ENCODE measurements at places on chromosomes 11 and 22.

- DNase-seq, result no peak
Measured at GRCh38 chr11:84833488-84834088, 793.6 kb downstream of the DLG2 start.

GRCh38 chr22:30910358-30910757, 58.2 kb downstream of the MORC2 start:
- no peak for DNase-seq

DNA sequence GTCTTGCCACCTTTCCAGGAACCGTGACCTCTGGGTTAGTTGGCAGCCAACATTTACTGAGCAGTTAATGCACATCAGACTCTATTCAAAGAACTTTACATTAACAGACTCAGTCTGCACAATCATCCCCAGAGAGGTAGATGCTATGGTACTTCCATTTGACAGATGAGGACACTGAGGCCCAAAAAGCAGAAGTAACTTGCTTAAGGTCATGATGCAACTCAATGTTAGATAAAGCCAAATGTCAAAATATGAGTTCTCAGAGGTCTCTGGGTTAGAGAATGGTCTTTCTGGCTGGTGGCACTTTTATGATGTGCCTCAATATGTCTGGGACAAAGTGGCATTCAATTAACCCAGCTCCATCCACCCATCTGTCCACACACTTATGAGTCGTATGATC, 450.0 kb downstream of the MIAT start:
- no peak for DNase-seq

DNA sequence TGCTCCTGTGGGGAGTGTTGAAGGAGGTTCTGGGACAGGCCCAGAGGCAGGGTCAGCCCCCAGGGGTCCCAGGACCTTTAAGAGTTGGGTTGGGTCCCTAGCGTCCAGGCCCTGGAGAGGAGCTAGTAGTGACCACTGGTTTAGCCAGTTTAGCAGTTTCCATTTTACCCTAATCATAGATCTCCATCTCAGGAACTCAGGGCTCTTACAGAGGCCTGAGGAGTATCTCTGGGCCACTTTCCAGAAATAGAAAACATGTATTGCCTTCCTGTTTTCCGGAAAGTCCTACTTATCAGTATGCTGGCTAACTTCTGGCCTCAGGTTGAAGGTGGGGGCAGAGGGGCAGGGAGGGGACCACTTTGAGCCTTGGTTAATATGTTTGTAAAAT, 13.5 kb downstream of the NCF4 start:
- DNase-seq, result no peak

DNA sequence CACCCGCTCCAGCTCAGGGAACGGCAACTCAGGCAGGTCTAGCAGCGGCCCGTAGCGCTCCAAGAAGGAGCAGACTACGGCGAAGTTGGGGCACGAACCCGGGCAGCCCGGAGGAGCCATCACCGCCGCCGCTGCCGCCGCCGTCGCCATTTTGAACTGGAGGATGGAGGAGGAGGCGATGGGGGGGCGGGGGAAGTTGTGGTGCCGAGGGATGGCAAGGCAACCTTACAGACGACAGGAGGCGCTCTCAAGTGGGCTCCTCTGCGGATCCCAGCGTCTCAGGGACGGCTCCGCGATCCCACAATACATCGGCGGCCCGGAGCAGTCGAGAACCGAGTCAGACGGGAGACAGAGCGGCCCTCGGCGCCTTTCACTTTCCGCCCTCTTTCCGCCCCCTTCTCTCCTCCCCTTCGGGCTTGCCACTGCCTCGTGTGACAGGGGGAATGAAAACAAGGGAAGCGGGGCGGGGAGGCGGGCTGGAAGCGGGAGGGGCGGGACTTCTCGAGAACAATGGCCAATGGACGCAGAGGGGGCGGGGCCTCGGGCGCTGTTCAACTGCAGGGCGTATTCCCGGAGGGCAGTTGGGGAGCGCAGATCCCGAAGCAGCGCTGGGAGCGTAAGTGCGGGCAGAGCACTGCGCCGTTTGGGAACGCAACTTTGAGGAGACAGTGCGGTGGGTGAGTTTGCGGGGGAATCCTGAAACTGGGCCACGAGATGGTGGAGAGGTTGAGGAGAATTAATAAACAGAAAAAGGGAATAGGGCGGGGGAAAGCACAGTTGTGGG, at the start of the genes AAMDC and RSF1:
Gene AAMDC (plus strand): TSS at position 580 of the 784 bp plus-strand sequence. CDS start 21,353 bp downstream, outside the sequence.
Gene RSF1 (minus strand): TSS at position 158 of the 784 bp plus-strand sequence. CDS start 8 bp downstream, at position 150.
- DNase-seq, result peak; percentile 100

DNA sequence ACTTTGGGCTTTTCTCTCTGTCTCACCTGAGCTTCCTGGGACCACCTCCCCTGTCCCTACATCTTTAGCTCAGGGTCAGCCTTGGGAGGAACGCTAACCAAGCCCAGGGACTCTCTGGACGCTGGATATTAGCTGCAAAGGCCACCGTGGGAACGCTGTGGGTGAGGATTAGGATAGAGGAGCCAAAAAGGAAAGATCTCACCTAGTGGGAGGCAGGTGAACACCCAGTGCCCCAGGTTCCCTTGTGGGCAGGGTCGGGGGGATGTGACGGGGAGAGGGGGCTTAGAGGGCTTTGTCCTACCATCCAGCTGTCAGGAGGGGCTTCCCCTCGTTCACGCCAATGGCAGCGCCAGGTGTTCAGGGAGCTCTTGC, 50.2 kb downstream of the LINC01488 start:
- no peak for DNase-seq

DNA sequence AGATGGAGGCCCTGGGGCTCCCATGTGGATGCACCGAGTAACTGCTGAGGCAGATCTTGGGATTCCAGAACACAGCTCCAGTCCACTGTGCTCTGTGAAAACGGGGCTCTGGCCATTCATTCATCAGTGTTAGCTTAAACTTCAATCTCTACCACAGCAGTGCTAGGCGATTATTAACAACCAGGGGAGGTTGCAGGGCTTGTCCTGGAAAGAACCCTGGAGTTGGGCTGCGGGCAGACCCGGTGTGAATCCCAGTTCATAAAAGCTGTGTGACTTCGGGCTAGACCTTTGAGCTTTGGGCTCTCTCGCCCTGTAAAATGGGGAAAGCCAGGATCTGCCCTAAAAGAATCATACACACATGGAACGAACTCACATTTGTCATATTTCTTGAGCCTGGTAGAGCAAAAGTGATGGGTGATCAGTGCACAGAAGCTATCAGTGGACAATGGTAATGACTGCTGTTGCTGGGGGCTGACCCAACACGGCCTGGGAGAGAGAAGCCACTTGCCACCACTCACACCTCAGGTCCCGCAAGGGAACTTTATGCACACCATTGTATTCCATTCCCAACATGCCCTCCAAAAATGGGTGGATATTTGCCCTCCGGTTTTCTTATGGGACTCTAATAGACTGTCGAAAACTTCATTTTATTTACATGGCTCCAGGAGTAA, 15.6 kb upstream of the CRYBB3 start:
- no peak for DNase-seq

- DNase-seq, result no peak
Measured at GRCh38 chr11:2385156-2386151, 8.3 kb downstream of the CD81 start.

- no peak for DNase-seq
Measured at GRCh38 chr11:3093281-3094191, 36.3 kb upstream of the CARS1 start.

- no peak for DNase-seq
Measured at GRCh38 chr22:37381489-37381888, 45.8 kb downstream of the ELFN2 start.

DNA sequence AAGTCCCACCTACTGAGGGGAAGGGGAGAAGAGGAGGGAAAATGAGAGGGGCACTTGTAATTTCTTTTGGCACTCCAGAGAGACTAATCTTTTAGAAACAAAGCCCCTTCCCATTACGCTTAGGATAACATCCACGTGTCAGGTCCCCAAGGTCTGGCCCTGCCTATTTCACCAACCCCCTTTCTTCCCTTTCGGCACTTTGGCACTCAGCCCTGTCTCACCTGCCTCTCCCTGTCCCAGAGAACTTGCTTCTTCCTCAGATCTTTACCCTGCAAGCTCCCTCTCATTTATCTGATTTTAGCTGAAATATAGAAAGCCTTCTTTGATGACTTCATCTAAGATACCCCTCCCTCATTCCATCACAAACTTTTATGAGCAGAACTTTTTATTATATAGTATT, 55.5 kb downstream of the RASSF10 start:
- no peak for DNase-seq

DNA sequence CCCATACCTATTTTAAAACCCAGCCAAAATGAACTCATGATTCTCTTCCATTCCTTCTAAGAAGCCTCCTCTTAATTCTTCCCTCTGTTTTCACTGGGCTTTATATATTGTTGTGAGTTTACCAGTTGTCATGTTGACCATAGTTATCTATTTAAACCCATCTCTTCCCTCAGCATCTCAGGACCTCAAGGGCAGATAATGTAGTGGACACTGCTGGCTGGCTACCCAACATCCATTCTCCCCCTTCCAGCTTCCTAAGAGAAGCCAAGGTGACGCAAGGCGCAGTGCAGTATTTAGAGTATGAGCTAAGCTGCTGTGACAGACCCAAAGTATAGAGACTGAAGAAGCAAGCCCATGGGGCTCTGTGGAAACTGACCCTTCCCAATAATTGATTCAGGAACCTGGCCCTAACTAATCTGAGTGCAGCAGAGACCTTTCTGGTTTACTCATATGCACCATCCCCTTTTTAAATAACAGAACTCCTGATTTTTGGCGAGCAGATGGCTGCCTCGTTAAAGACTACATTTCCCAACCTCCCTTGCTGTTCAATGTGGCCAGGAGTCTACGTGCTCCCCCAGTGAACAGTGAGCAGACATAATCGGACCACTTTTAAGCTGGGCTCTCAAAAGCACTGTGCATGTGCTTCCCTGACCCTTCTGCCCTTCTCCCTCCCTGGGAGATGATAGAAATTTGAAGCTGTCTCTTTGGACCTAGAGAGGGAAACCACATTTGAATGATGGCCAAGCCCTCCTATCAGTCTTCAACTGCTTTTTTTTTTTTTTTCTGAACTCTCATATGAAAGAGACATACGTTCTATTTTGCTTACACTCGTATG, 28.1 kb upstream of the CREB3L1 start:
- DNase-seq, result peak; percentile 83

- peak; percentile 100 for DNase-seq
Measured at GRCh38 chr11:83156144-83156995, 561 bp upstream of the PCF11 start.

DNA sequence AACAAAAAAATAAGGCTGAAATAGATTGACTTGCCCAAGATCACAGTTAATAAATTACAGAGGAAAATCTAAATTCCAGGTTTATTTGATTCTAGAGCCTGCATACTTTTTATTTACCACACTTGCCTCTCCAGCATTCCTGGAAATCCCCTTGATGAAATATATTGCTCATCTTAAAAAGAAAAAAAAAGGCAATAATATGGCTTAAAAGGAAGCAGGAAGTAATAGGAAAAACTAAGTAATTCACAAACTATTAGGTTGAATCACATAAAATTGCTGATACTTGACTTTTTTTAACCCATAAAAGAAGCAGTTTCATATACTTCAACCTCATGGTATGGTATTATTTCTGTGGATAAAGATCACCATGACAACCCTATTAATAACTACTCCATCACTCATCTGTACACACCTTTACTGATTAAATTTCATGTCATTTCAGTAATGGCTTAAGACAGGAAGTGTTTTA, 52.9 kb downstream of the COPB1 start:
- DNase-seq, result no peak

- no peak for DNase-seq
Measured at GRCh38 chr11:134474942-134475341, 62.9 kb upstream of the B3GAT1 start.

DNA sequence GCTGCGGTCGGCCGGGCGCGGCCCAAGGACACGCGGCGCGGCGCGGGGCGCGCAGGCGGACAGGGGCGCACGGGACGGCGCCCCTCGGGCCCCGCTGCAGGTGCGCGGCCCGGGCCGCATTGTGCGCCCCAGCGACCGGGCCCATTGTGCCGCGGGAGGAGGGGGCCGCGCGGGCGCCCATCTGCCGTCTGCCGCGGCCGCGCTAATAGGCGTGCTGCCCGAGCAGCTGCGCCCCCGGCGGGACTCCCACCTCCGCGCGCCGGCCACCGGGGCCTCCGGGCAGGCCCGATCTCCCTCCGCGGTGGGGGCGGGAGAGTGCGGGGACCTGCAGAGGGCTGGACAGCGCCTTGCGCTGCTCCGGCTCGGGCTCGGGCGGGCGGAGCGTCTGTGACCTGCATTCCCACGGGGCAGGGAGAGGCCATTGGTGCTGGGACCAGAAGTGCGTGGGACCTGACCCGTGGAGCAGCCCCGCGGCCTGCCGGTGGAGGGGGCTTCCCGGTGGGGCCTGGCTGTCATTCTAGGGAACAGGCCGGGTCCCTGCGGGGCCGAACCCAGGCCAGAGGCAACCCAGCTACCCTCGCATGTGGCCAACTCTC, 933 bp downstream of the BRSK2 start:
- no peak for DNase-seq

- DNase-seq, result no peak
Measured at GRCh38 chr11:69995697-69996096, 82.4 kb upstream of the ANO1 start.

DNA sequence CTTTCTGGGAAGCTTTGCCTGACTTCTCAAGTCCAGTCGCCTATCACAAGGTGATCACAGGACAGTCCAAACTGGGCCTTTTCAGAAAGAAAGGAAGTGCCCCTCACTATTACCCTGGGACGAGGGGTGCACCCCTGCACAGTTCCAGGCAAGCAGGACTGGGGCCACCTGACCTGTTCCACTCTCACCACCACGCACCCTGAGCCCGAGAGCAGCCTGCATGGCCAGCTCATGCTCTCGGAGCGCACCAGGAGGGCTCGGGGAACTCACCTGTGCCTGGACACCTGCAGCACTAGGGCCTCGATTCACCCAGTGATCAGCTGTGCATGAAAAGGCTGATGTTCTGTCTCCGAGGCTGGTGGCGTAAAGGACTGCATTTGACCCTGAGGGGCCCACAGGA, 12.8 kb upstream of the FGF4 start:
- no peak for DNase-seq

DNA sequence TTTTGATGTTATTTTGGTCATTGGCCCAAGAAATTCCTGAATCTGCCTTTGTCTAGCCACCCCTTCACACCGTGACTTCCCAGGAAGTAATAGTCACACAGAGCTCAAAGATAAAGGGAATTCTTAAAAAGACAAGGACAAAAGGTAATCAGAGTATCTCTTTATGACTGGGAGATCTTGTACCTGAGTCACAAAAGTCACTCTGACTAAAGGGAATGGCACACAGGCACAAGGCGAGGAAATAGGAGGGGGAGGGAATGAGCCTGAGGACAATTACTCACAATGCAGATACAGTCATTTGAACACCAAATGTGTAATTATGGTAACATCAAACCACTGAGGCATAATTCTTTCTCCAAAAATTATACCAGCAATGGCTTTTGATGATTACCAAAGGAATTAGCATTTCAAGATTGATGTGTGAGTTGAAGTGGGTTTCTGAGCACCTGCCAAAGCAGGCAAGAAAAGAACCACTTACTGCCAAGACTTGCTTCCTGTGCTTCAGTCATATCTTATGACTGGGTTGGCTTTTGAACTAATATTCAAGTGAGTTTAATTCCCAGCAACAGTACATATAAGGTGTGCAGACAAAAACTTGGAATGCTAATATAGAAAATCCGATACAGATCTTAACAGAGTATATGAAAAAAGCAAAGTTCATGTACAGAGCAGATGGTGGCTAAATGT, 856.4 kb downstream of the LRRC4C start:
- no peak for DNase-seq

GRCh38 chr22:45863981-45864751, 112.8 kb downstream of the WNT7B start:
- peak; percentile 64 for DNase-seq

GRCh38 chr22:48929276-48929790, 898.3 kb downstream of the BRD1 start:
- no peak for DNase-seq

GRCh38 chr11:83642500-83642899, 356.3 kb upstream of the CCDC90B start:
- no peak for DNase-seq

- no peak for DNase-seq
Measured at GRCh38 chr11:2466869-2467694, 22.3 kb downstream of the KCNQ1 start.

Measured in cardiac muscle cell (in vitro differentiated cells and primary cell).